ENCODE measurements at places on chromosomes 1 and 21.

- peak; percentile 81 for DNase-seq
Measured at GRCh38 chr21:33383056-33383888, 19.9 kb upstream of the IFNGR2 start.

- peak; percentile 38 for DNase-seq
Measured at GRCh38 chr1:78651241-78651640, 1.6 kb downstream of the IFI44 start.

- no peak for DNase-seq
Measured at GRCh38 chr1:68128157-68128556, 77.7 kb upstream of the DIRAS3 start.

GRCh38 chr21:43609501-43610340 is 49.6 kb downstream of the HSF2BP start:
- no peak for DNase-seq

GRCh38 chr1:29984166-29984861 is 739.1 kb downstream of the MATN1 start:
- DNase-seq, result no peak

- peak; percentile 16 for DNase-seq
Measured at GRCh38 chr1:81549588-81550127, 251.1 kb upstream of the ADGRL2 start.

DNA sequence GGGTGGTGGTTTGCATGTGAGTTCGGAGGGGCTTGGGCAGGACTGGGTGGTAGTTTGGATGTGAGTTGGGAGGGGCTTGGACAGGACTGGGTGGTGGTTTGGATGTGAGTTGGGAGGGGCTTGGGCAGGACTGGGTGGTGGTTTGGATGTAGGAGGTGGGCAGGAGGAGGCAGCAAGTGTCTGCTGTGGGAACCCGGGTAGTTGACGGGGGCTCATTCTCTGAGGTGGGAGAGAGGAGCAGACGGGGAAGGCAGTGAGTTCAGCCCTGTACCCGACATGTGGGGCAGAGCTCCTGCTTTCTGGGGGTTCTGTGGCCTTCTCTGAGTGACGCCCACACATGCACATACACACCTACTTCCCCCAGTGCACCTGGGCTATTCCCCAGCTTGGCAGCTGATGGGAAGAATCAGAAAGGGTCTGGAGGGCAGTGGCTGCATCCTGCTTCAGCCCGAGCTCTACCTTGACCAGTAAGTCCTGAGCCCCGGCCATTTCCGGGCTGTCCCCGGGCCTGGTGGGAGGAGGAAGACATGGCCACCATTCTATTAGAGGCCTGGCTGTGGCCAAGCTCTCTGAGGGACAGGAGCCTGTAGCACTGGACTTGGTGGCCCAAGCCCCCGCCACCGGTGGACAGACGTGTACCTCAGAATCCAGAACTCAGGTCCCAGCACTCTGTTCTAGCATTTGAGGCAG is 58.1 kb downstream of the EDN2 start:
- DNase-seq, result no peak

DNA sequence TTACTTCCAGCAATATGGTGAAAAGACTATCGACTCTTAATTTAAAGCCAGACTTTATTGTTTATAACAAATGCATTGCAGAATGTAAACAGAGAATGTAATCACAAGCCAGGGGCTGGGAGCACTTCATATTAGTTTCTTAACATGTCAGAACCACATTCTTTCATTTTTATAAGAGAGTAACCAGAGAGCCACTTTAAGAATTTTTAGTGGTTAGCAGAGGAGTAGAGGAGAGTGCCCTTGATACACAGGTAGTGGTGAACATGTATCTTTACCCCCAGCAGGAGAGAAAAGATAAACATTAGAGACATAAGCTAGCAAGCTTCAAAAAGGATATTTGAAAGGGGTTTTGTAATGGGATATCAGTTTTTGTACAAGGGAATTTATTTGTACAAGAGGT is 11.1 kb downstream of the AMY2B start:
- DNase-seq, result no peak

DNA sequence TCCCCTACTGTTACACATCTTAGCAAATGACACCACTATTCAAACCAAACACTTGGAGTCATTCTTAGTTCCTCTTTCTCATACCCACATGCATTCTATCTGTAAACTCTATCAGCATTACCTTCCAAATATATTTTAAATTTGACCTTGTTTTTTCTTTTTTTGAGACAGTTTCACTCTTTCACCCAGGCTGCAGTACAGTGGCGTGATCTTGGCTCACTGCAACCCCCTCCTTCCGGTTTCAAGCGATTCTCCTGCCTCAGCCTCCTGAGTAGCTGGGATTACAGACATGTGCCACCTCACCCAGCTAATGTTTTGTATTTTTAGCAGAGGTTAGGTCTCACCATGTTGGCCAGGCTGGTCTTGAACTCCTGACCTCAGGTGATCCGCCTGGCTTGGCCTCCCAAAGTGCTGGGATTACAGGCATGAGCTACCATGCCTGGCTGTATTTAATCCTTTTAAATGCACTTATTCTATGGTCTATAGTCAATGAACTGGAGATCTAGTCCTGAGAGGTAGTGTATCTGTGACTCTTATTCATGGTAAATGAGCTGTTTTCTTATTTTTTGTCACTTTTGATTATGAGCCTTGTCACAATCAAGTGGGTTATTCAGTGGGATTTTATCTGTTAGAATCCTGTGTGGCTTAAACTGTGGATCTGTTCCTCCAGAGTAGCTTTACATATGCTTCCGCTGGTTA is 73.1 kb downstream of the GATAD2B start:
- DNase-seq, result peak; percentile 51
